ENCODE measurements at places on chromosomes 5 and 9. TPM values are rescaled to one million over a fixed set of nuclear protein-coding genes. Genes with fewer than 3 reads are reported as not detected.

OR1J2 gene
- total RNA-seq = not detected

GRIA1 gene
- not detected for total RNA-seq

TLX3 gene
- not detected for total RNA-seq

SERF1A gene
- 6.8 TPM for total RNA-seq

CDO1 gene
- 0.54 TPM for total RNA-seq

ECSCR gene
- not detected for total RNA-seq

GARIN3 gene
- not detected for total RNA-seq

SOX30 gene
- 0.09 TPM for total RNA-seq

SEMA5A gene
- 0.03 TPM for total RNA-seq

ACOT12 gene
- not detected for total RNA-seq

EPB41L4B gene
- not detected for total RNA-seq

GRCh38 chr5:148416921-148417320 is 33.2 kb downstream of the FBXO38 start:
- H3K27me3 ChIP-seq = no peaks in the 10 kb centered on the region
- H3K36me3 ChIP-seq = peaks cover 36% of the 10 kb centered on the region
- peaks cover 4% of the 10 kb centered on the region for H3K4me1 ChIP-seq

GRCh38 chr5:78320401-78320800 is 25.9 kb upstream of the AP3B1 start:
- H3K27ac ChIP-seq = no peak overlapping the region
- peaks cover 16% of the 10 kb centered on the region for H3K27me3 ChIP-seq
- no peaks in the 10 kb centered on the region for H3K36me3 ChIP-seq
- DNase-seq = no peak
- H3K4me3 ChIP-seq = no peak overlapping the region

DNA sequence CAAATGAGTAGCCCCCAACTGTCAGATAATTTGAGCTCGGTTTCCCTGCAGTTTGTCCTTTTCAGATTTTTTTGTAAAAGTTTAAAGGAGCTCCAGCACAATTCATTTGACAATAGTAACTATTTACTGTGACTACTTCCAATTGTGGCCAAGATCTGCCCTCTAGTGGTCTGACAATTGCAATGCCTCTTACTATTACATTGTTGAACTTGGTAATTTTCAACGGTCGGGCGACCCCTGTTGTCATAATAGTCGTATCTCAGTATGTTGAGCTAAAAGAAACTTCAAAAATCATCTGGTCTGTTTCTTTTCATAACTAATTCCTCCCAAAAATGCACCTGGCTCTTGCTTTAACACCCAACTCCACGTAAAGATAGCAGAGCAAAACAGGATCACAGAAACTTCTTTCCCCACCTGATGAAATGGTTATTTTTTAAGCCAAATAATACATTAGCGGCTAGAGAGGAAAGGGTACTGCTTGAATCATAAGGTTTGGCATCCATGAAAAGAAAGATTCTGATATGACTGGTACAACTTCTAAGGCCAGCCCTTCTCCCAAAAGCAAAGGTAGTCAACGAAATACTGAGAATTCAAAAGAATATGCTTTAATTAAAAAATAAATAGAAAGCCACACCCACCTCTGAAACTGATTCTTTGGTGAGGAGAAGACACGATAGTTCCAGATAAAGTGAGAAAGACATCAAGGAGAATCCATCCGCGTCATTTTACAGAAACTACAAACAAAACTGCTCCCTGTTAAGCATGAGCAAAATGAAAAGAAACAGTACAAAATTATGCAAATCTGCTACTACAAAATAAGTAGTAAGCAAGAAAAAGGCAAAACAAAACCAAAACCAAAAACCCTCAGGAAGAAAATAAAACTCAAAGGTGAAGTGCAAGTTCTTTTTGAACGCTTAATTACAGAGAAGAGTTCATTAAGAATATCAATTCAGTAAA is 76.9 kb upstream of the HTR4 start:
- no peak overlapping the region for H3K27ac ChIP-seq
- peaks cover 11% of the 10 kb centered on the region for H3K27me3 ChIP-seq
- H3K4me3 ChIP-seq = peak overlapping the region; percentile 29
- no peaks in the 10 kb centered on the region for H3K36me3 ChIP-seq

GRCh38 chr5:11384441-11385250 is 519.6 kb downstream of the CTNND2 start:
- H3K27me3 ChIP-seq = peaks cover 36% of the 10 kb centered on the region
- no peak overlapping the region for H3K4me3 ChIP-seq
- no peaks in the 10 kb centered on the region for H3K36me3 ChIP-seq
- no peak overlapping the region for H3K27ac ChIP-seq

- no peaks in the 10 kb centered on the region for H3K36me3 ChIP-seq
- peaks cover 4% of the 10 kb centered on the region for H3K27me3 ChIP-seq
- DNase-seq = no peak
- H3K27ac ChIP-seq = no peak overlapping the region
These were observed 559.0 kb upstream of the MEF2C start for GRCh38 chr5:89441965-89442364.

- H3K27ac ChIP-seq = no peak overlapping the region
- no peak overlapping the region for H3K4me3 ChIP-seq
- H3K36me3 ChIP-seq = no peaks in the 10 kb centered on the region
- no peaks in the 10 kb centered on the region for H3K27me3 ChIP-seq
- H3K4me1 ChIP-seq = no peaks in the 10 kb centered on the region
These were observed 1446.4 kb upstream of the WWC1 start for GRCh38 chr5:166845044-166845443.

GRCh38 chr9:124032247-124032646 is 20.7 kb downstream of the LHX2 start:
- no peak overlapping the region for H3K4me3 ChIP-seq
- peaks cover 2% of the 10 kb centered on the region for H3K4me1 ChIP-seq
- H3K27me3 ChIP-seq = peaks cover 65% of the 10 kb centered on the region
- no peak for DNase-seq

- H3K27ac ChIP-seq = no peak overlapping the region
- no peak overlapping the region for H3K4me3 ChIP-seq
- H3K4me1 ChIP-seq = peaks cover 13% of the 10 kb centered on the region
- no peaks in the 10 kb centered on the region for H3K36me3 ChIP-seq
- peaks cover 2% of the 10 kb centered on the region for H3K27me3 ChIP-seq
- DNase-seq = no peak
These were observed 144.9 kb upstream of the DMRT1 start for GRCh38 chr9:696332-697323.

DNA sequence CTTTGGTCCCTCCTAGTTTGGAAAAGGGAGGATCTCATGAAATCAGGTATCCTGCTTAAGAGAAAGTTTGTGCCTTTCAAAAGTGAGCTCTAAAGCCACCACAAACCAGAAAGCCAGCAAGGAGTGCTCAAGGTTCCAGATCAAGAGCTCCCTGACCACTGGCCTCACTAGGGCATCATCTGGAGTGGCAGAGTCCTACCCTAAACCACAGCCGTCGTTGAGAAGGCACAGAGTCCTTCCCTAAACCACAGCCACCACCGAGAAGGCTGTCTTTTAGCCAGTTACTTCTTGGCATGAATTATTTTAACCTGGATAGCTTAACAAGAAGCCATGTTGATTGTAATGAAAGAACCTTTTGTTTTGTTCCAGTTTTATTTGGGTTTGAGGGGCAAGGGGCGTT is 102.9 kb downstream of the FRMD3 start:
- no peak for DNase-seq
- H3K4me3 ChIP-seq = no peak overlapping the region
- H3K27me3 ChIP-seq = no peaks in the 10 kb centered on the region
- no peak overlapping the region for H3K27ac ChIP-seq

DNA sequence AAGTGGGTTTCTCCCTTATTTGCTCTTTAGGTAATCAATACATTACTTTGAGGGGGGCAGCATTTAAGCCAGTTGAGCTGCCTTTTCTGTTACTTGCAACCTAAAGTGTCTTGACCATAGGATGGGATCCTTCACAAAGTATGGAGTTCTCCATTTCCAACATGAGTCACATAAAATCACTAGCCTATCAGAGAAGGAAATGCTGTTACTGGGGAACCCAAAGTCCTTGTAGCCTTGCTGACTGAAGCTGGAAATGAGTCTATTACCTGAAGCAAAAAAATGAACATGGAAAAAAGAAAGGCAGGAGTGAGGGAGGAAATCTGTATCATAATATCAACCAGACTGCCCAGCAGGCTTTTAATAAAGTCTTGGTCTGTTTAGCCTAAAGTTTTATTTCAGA is 42.8 kb upstream of the SLIT3 start:
- H3K36me3 ChIP-seq = no peaks in the 10 kb centered on the region
- H3K4me3 ChIP-seq = no peak overlapping the region
- DNase-seq = no peak
- H3K27me3 ChIP-seq = peaks cover 7% of the 10 kb centered on the region
- no peaks in the 10 kb centered on the region for H3K4me1 ChIP-seq

- H3K36me3 ChIP-seq = no peaks in the 10 kb centered on the region
- no peak overlapping the region for H3K4me3 ChIP-seq
- no peak for DNase-seq
These were observed 339.0 kb upstream of the WWC1 start for GRCh38 chr5:167952278-167952995.

DNA sequence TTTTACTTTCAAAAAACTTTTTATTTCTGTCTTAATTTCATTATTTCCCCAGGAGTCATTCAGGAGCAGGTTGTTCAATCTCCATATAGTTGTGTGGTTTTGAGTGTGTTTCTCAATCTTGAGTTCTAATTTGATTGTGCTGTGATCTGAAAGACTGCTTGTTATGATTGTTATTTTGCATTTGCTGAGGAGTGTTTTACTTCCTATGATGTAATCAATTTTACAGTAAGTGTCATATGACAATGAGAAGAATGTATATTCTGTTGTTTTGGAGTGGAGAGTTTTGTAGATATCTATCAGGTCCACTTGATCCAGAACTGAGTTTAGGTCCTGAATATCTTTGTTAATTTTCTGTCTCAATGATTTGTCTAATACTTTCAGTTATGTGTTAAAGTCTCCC is 706.9 kb upstream of the CTNND2 start:
- no peak for DNase-seq
- H3K27ac ChIP-seq = no peak overlapping the region
- no peaks in the 10 kb centered on the region for H3K36me3 ChIP-seq
- H3K4me3 ChIP-seq = no peak overlapping the region
- no peaks in the 10 kb centered on the region for H3K27me3 ChIP-seq
- no peaks in the 10 kb centered on the region for H3K4me1 ChIP-seq

DNA sequence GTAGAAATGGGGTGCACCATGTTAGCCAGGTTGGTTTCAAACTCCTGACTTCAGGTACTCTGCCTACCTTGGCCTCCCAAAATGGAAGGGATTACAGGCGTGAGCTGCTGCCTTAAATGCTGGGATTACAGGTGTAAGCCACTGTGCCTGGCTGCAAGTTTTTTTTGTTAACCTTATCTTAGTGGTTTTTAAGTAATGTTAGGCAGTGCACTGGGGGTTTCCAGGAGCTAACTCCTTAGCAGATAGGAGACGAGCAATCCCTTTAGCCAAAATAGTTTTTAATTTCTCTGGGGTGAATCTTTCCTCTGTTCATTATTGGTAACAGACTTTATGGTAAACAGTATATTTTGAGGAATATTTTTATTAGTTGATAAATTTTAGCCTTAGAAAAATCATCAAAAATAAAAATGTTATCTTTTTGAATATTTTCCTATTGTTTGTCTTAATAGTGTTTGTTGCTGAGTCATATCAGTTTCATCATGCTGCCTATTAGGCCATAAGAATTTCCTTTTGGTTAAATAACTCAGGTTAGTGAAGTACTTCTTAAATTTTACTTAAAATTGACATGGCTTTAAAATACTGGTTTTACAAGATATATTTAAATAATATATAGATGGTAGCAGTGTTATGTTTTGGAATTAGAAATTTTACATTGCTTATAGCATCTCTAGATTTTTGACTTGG is 37.9 kb downstream of the LMNB1 start:
- H3K4me1 ChIP-seq = peaks cover 25% of the 10 kb centered on the region
- DNase-seq = no peak
- H3K4me3 ChIP-seq = no peak overlapping the region
- H3K36me3 ChIP-seq = peaks cover 41% of the 10 kb centered on the region

DNA sequence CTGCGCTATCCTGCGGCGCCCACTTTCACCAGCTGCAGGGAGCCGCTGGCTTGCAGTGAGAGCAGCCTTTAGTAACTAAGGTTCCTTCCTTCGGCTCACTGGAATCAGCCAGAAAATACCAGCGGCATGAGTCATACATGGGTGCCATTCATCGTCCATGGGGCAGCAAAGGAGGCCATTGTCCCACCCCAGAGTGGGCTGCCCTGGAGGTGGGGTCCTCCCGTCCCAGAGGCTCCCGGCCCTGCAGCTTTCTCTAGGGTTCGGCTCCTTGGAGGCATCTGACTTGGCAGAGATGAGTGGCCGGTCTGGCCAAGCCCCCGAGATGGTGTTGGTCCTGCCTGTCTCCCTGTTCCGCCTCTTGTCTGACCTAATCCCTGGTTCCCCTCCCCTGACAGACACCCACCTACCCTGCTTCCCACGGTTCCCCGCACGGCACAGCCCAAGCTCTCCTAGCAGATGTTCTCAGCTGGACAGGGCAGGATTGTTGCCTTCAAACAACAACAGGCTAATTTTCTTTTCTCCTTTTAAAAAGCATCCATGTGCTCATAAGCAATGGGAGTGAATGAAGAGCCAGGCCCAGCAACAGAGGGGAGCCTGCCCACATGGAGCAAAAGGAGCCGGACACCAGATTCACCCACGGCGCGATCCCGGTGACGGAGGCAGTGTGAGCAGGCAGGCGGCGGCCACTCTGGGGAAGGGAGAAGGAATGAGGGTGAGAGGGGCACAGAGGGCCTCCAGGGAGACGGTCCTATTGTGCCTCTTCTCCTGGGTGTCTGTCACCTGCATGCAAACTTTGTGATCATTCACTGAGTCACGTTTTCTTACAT is 97.0 kb upstream of the COL5A1 start:
- H3K27me3 ChIP-seq = peaks cover 3% of the 10 kb centered on the region
- no peak overlapping the region for H3K4me3 ChIP-seq
- DNase-seq = no peak

DNA sequence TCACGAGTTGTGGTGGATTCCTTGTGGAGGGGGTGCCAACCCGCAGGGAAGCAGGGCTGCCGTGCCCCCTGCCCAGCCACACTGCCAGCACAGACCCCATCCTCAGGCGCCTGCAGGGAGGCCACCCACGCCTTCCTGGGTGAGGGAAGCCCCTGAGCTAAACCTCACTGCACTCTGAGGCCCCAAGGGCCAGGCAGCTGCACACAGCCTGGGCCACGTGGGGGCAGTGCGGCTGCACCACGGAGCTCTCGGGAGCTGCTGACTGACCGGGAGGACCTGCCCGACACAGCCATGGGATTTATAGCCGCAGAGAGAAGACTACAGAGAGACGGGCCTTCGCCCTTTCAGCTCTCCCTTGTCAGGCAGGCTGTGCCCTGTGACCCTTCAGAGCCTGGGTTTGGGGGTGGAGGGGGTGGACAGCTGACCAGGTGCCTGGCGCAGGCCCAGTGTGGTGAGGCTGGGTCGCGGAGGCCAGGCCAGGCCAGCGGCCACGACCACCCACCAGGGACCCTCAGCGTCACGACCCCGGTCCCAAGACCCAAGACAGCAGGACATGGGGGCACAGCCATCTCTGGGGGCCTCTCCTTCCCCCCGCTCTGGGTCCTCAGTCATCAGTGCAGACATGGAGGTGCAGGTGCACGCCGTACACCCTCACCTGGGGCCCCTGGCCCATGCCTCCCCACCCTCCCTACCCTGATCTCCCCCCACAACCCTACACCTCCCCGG is 4.3 kb upstream of the AHRR start:
- H3K4me1 ChIP-seq = peaks cover 6% of the 10 kb centered on the region
- peak overlapping the region; percentile 68 for H3K27ac ChIP-seq
- peak; percentile 79 for DNase-seq
- H3K4me3 ChIP-seq = no peak overlapping the region

All from activated naive CD8-positive, alpha-beta T cell treated with anti-CD3 and anti-CD28 coated beads, Interleukin-2, amount 10 ng/mL, durations not matched to agents 7 days and 5 days (primary cell).